ENCODE measurements at places on chromosomes 3 and 15. TPM values are rescaled to one million over a fixed set of nuclear protein-coding genes. Genes with fewer than 3 reads are reported as not detected.

DNA sequence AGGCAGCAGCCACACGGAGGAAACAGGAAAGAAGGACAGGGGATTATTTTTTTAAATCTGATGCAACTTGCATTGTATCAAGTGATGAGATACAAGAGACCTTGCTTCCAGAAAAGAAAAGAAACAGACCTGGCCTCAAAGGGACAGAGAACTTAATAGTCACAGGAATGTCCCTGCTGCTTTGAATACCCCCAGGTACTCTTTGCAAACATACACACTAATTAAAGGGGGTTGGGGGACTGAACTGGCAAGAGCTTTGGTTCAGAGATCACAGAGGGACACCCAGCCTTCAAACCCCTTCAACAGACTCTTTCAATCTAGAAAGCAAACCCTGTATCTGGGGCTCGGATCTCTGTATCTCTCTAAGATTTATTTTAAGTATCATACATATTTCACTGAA, 18.0 kb downstream of the TNIK start:
- no peak for DNase-seq

CKMT1B gene
- 91.5 TPM for polyA plus RNA-seq

C2CD4B gene
- polyA plus RNA-seq, result 2.0 TPM

EID1 gene
- polyA plus RNA-seq, result 413 TPM

All from spinal cord (tissue), 10 donors.